ENCODE measurements at places on chromosomes 6 and 20.

- DNase-seq: no peak
Observed at GRCh38 chr6:46393161-46393939, 97.9 kb downstream of the RCAN2 start.

- DNase-seq: no peak
Observed at GRCh38 chr6:139722530-139722929, 348.1 kb upstream of the CITED2 start.

GRCh38 chr6:71608646-71609045, 277.7 kb upstream of the RIMS1 start:
- DNase-seq: no peak

- no peak for DNase-seq
Observed at GRCh38 chr20:50009521-50010454, 27.0 kb downstream of the SNAI1 start.

GRCh38 chr20:55437798-55438415, 567.4 kb downstream of the CBLN4 start:
- no peak for DNase-seq

DNA sequence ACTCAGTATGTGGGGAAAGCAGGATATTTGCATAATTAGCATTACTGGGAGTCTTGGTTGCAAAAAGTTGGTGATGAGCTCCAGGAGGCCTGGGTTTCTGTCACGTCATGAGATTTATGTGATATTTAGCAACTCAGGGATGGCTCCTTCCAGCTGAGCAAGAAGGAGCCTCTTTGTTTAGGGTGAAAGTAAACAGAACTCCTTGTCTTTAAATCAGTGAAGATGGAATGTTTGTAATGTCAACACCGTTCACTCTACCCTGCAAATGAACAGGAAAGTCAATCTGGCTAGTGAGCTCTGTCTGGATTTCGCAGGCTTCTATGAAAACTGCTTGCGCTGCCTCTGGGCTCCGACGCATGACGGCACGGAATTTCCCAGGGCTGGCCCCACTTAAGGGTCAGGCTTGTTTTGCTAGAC, 86.9 kb downstream of the PXDC1 start:
- no peak for DNase-seq

DNA sequence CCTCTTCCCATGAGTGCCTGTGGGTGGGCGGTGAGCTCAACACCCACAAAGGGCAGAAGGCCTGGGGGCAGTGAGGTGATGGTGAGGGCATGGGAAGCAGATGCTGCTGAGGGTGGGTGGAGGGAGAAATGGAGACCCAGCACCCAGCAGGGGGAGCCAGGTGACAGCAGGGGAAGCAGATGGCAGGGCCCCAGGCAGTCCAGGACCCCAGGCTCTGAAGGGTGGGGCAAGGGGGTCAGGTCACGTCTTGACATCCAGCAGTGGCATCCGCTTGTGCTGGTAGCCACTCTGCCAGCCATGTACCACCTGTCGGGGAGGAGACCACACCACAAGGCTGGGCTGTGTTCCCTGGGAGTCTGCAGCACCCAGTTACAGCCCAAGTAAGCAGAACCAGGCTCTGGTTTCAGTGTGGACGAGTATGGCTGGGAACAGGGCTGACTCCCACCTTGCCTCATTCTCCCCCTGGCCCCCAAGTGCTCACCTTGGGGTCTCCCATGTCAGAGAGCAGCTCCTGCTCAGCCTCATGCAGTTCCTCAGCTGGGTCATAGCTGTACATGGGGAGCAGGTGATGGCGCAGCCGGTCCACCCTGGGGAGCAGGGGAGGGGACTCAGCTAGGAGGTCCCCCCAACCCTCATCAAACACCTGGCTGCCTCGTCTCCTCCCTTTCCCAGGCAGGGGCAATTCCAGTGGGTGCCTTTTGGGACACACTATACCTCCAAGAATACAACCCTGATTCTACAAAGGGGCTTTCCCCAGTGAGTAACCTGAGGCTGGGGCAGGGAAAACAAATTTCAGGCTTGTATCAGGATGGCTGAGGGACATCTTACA, 2.0 kb downstream of the SMIM29 start:
- no peak for DNase-seq

DNA sequence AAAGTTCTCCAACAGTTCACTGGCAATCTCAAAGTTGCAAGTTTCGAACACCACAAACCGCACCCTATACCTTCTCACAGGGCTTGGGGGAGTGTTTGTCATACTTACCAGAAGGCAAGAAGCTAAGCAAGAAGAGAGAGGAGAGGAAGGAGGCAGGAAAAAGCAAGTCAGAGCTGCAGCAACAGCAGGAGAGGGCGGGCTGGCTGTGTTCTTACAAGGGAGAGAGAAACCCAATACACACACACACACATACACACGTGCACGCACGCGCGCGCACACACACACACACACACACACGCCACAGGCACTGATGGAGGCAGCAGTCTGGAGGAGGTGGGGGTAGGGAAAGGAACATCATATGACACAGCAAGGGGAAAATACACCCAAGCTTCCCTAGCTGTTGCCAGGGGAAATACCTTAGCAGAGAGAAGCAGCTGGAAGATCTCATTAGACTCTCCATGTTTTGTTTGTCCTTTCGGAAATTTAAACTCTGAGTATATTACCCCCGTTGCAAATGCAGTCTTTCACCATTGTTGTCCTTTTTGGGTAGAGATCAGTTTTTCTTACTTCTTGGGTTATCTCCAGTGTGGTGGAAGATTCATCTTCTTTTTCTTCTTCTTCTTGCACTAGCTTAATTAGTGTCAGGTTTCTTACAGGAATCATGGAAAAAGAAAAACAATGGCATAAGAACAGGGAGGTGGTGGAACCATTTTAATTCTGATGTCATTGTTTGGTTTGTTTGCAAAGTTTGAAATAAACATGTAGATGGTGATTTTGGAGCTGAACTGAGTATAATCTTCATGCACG, at the start of gene TXLNB:
TXLNB (minus strand) TSS at position 186 of the 807 bp plus-strand sequence. CDS start 3,099 bp downstream, outside the sequence.
- peak; percentile 21 for DNase-seq

DNA sequence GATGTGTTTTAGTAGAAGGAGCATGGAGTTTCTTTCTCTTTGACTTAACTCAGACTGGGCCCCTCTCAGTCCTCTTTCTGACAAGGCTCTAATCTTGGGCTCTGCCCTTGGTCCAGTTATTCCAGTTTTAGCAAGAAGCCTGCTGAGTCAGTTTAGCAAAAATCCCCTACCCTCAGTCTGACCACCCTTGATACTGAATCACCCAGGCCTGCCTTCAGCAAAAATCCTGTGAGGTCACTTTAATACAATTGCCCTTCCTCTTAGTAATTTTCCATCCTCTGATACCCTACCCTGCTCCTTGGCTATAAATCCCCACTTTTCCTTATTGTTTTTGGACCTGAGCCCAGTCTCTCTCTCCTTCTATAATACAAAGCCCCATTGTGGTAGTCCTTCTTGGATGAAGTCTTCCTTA, 326.7 kb upstream of the NOX3 start:
- DNase-seq: no peak

- peak; percentile 80 for DNase-seq
Observed at GRCh38 chr6:3990692-3991491, 88.0 kb downstream of the FAM217A start.

DNA sequence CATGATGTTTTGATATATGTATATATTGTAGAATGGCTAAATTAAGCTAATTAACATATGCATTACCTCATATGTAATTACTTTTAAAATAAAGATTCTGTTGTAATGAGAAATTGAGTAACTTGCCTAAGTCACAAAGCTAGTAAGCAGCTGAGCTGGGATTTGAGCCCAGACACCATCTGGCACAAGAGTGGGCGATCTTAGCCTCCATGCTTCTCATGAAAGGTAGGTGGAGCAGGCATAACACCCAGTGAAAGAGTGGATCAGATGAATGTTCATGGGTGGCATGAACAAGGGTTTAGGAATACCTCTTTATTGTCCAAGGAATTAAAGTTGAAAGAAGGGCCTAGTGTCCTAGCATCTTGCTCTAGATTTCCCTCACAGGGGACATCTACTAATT, 365.4 kb downstream of the TFAP2B start:
- no peak for DNase-seq

DNA sequence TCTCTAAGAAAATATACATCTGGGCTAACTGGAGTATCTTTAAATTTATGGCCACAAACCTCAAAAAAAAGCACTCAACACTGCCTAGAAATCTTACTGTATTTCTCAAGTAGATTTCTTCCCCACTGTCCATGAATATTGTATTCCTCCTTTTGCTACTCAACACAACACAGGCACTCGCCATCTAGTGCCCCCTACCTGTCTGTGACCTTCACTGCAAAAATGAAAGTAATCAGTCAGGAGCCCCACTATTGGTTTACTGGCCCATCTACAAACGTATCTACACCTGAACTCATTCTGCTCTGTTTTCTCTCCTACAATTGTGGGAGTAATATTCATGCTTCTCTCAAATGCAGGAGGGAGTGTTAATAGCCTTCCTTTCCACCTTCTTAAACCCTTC, 58.3 kb downstream of the LY86 start:
- DNase-seq: no peak

GRCh38 chr6:56663344-56663743, 20.7 kb upstream of the DST start:
- DNase-seq: no peak

DNA sequence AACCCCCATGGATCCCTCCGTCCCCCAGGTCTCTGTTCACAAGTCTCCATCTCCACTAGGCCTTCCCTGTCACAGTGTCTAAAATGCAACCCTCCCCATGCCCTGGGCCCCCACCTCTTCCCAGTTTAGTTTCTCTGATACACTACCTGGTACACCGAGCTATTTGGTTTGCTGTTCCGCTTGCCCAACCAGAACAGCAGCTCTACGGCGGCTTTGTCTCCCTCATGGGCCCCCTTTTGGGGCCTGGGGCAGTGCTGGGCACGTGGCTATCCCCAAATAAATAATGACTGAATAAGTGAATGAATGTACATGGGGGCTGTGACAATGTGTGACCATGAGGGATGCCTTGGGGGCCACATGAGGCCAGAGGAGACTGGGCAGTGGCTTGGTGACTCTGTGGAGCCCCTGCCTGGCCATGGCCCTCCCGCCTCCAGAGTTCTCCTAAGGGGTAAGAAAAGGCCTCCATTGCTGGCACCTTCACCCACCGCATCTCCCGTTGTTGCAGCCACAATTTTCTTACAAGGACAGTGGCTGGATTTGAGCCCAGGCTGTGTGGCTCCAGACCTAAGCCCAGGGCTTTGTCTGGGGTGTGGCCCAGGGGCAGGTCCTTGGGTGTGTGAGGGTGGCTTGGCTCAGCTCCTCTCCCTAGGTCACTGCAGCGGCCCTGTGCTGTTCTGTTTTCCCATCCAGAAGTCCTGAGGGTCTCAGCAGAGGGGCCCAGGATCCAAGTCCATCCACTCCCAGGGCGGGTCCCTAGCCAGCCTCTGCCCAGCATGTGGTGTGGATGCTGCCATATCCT, 408.5 kb upstream of the SULF2 start:
- no peak for DNase-seq

GRCh38 chr6:152271776-152272464, 365.2 kb downstream of the SYNE1 start:
- DNase-seq: no peak

DNA sequence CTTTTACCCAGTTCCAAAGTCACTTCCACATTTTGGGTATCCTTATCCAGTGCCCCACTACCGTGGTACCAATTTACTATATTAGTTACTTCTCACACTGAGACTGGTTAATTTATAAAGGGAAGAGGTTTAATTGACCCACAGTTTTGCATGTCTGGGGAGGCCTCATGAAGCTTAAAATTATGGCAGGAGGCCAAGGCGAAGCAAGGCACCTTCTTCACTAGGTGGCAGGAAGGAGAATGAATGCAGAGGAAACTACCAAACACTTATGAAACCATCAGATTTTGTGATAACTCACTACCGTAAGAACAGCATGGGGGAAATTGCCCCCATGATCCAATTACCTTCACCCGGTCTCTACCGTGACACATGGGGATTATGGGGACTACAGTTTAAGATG, 106.7 kb upstream of the SAMD5 start:
- DNase-seq: no peak

DNA sequence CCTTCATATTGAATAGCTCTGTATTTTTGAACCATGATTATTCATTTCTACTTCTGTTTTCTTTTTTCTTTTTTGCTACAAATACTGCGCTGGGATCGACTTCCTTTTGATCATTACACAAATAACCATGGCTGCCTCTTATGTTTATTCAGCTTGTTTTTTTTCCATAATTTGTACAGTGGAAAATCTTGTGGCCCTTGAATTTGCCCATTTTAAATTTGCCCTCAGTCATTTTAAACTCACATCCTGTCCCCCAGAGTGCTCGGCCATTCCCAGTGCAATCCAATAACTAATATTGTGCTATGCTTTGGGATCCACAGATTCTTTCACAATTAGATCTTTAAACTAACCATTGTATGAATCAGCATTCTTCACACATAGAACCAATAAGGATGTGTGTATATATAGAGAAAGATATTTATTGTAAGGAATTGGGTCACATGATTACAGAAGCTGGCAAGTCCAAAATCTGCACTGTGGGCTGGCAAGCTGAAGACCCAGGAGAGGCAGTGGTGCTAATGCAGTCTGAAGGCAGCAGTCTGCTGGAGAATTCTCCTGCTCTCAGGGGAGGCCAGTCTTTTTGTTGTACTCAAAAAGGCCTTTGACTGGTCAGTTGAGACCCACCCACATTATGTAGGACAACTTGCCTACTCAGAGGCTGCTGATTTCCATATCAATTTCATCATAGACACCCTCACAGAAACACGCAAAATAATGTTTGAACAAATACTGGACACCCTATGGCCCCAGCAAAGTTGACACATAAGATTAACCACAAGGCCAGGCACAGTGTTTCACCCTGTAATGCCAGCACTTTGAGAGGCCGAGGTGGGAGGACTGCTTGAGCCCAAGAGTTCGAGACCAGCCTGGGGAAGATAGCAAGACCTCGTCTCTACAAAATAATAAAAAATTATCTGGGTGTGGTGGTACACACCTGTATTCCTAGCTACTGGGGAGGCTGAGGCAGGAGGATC, 147.1 kb downstream of the MTHFD1L start:
- peak; percentile 86 for DNase-seq

DNA sequence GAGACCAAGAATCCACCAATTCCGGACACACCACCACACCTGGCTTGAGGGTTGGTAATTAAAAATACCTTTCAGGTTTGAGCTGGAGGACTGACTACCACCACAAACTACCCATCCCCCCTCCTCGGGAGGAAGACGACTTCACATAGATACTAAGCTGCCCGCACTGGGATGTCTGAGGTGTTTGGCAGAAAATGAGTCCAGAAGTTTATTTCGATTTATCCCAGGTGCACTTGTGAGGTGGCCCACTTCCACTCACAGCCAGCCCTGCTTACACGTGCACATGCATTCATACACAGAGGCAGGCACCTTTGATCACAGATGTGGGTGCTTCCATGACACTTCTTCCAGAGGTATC, 187.1 kb downstream of the ID4 start:
- no peak for DNase-seq

DNA sequence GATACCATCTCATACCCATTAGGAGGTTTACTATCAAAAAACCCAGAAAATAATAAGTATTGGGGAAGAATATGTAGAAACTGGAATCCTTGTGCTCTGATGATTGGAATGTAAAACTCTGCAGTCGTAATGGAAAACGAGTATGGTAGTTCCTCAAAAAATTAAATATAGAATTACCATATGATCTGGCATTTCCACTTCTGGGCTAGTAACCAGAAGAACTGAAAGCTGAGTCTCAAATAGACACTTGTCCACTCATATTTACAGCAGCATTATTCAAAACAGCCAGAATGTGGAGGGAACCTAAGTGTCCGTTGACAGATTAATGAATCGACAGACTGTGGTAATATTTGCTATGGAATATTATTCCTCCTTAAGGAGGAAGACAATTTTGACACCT, 44.3 kb downstream of the FOXC1 start:
- DNase-seq: no peak

GRCh38 chr6:159929819-159930218, 39.0 kb downstream of the MAS1 start:
- DNase-seq: peak; percentile 32
